Panc1 (cell line): ENCODE measurements at places on chromosomes 5 and 9. TPM values are rescaled to one million over a fixed set of nuclear protein-coding genes. Genes with fewer than 3 reads are reported as not detected.
A peak's percentile ranks its signal among the peaks of the same experiment; 100 is the strongest.

- no peak for DNase-seq
- H3K36me3 ChIP-seq: no peaks in the 10 kb centered on the region
- H3K4me1 ChIP-seq: no peaks in the 10 kb centered on the region
- no peaks in the 10 kb centered on the region for H3K27me3 ChIP-seq
- H3K27ac ChIP-seq: no peak overlapping the region
- no peak overlapping the region for H3K4me3 ChIP-seq
These were observed 2.5 kb downstream of the C1QTNF3 start for GRCh38 chr5:34040472-34040871.

The COL23A1 gene
- total RNA-seq: 0.05 TPM

GRCh38 chr5:149237662-149238061, 34.0 kb upstream of the AFAP1L1 start:
- no peak overlapping the region for H3K4me3 ChIP-seq
- no peaks in the 10 kb centered on the region; the same call in 1 of the 2 replicates for H3K36me3 ChIP-seq
- H3K27me3 ChIP-seq: no peaks in the 10 kb centered on the region

GRCh38 chr5:37717613-37718431, 122.0 kb downstream of the GDNF start:
- H3K4me3 ChIP-seq: no peak overlapping the region
- no peaks in the 10 kb centered on the region for H3K27me3 ChIP-seq
- no peak overlapping the region for H3K27ac ChIP-seq
- peaks cover 7% of the 10 kb centered on the region; the same call in 1 of the 2 replicates for H3K4me1 ChIP-seq
- H3K36me3 ChIP-seq: no peaks in the 10 kb centered on the region
- DNase-seq: peak; percentile 84

The LPAR1 gene
- 11.0 TPM for total RNA-seq

The FOXI1 gene
- 0.44 TPM for total RNA-seq

- H3K4me3 ChIP-seq: no peak overlapping the region
- H3K36me3 ChIP-seq: no peaks in the 10 kb centered on the region
- no peak overlapping the region for H3K27ac ChIP-seq
- DNase-seq: no peak
- no peaks in the 10 kb centered on the region for H3K27me3 ChIP-seq
These were observed 856.4 kb upstream of the CDH6 start for GRCh38 chr5:30337084-30337573.

The NRARP gene
- 16.9 TPM for total RNA-seq

- DNase-seq: no peak
- no peaks in the 10 kb centered on the region for H3K27me3 ChIP-seq
- no peak overlapping the region for H3K27ac ChIP-seq
- no peaks in the 10 kb centered on the region; the same call in 1 of the 2 replicates for H3K4me1 ChIP-seq
These were observed 169.8 kb downstream of the COL23A1 start for GRCh38 chr5:178420354-178420781.

- no peaks in the 10 kb centered on the region for H3K36me3 ChIP-seq
- no peak overlapping the region for H3K4me3 ChIP-seq
- no peaks in the 10 kb centered on the region for H3K27me3 ChIP-seq
- DNase-seq: no peak
- no peak overlapping the region for H3K27ac ChIP-seq
- H3K4me1 ChIP-seq: no peaks in the 10 kb centered on the region
These were observed 50.1 kb downstream of the ST8SIA4 start for GRCh38 chr5:100852988-100853449.

GRCh38 chr5:77935506-77936364, 159.6 kb upstream of the TBCA start:
- no peaks in the 10 kb centered on the region for H3K36me3 ChIP-seq
- H3K4me3 ChIP-seq: no peak overlapping the region
- no peaks in the 10 kb centered on the region; the same call in 1 of the 2 replicates for H3K27me3 ChIP-seq
- DNase-seq: no peak
- H3K27ac ChIP-seq: no peak overlapping the region

DNA sequence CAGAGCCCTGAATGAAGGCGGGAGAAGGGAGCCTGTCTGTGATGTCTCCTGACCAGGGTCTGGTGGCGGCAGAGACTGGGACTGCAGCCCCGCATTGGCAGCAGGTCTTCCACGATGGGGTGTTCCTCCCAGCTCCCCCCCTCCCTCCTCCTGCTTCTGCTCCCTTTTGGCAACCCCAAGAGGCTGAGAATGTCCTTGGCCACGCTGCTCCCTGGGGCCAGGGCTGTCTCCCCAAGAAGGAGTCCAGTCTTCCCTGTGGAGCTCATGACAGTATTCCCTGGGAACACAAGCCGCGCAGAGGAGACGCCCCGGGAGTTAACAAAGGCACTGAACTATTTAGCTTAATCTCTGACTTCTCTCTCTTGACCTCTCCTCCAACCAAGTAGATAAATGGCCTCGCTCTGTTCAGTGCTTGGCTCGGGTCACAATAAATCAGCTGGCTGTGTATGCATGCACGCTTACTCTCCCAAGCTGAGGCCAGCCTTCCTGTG, 84.0 kb upstream of the NEURL1B start:
- no peak overlapping the region for H3K4me3 ChIP-seq
- H3K27ac ChIP-seq: no peak overlapping the region
- no peaks in the 10 kb centered on the region for H3K36me3 ChIP-seq

DNA sequence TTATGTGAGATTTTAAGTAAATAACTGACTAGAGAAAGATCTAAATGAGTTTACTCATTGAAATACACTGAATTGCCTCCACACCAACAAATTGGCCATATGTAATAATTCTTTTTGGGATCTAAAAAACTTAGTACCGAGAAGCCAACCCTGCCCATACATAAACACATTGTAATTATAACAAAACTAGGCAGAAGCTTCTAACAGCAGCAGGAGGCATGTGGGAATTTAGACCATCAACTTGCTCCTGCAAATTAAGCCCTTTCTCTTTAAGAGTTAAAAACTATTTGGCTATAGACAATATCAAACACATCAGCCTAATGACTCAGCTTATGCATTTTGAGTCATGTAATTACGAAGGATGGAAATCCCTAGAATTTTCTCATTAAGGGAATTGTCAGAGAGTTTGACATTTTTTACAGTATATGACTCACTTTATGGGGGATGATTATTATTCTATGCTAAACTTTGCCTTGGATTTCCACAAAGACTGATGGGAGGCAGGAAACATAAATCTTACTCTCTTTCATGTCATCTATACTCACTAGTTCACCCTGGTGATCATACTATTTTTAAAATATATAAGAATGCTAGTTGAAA, 1.0 kb downstream of the IL7R start:
- H3K4me1 ChIP-seq: no peaks in the 10 kb centered on the region
- no peak overlapping the region for H3K4me3 ChIP-seq
- H3K27ac ChIP-seq: no peak overlapping the region
- no peak for DNase-seq
- no peaks in the 10 kb centered on the region for H3K36me3 ChIP-seq

DNA sequence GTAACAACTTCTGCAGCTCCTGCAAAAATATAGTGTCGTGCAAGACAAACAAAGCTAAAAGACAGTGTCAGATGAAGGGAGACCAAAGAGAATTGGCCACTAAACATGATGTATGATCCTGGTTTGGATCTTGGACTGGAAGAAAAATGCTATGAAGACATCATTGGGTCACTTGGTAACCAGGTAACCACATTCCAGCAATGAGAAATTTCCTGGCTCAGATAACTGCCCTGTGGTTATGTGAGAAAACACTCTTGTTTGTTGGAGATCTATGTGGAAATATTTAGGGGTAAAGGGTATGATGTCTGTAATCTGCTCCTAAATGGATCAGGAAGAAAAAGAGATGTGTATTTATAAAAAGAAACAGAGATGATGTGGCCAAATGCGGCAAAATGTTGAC, 45.5 kb upstream of the ANKRD33B start:
- H3K27me3 ChIP-seq: no peaks in the 10 kb centered on the region
- H3K27ac ChIP-seq: no peak overlapping the region; the same call in 1 of the 2 replicates
- peaks cover 12% of the 10 kb centered on the region for H3K4me1 ChIP-seq

GRCh38 chr5:27308153-27308552, 269.8 kb upstream of the CDH9 start:
- no peak overlapping the region for H3K27ac ChIP-seq
- H3K4me1 ChIP-seq: no peaks in the 10 kb centered on the region
- H3K4me3 ChIP-seq: no peak overlapping the region
- DNase-seq: no peak
- H3K36me3 ChIP-seq: no peaks in the 10 kb centered on the region; the same call in 1 of the 2 replicates
- H3K27me3 ChIP-seq: no peaks in the 10 kb centered on the region

DNA sequence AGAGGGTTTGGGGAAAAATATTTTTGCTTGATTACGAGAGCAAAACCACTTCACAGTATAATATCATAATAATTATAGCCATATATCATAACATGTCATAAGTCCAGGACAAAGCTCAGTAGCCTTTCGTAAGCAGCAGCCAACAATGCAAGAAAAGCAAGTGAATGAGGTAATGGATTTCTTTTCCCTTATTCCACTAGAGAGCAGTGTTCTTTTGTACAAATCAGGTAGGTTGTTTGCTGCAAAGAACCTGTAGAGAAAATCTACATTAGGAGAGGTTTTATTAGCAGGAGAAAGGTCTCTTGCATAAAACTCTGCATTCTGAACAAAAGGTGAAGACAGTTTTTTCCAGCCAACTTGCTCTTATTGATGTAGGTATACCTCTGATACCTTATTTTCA, 1033.4 kb downstream of the TLE4 start:
- DNase-seq: peak; percentile 8
- no peak overlapping the region for H3K27ac ChIP-seq
- H3K4me1 ChIP-seq: no peaks in the 10 kb centered on the region
- no peaks in the 10 kb centered on the region for H3K36me3 ChIP-seq
